NCI-H82 (cell line): ENCODE measurements at places on chromosomes 5 and 9.

DNA sequence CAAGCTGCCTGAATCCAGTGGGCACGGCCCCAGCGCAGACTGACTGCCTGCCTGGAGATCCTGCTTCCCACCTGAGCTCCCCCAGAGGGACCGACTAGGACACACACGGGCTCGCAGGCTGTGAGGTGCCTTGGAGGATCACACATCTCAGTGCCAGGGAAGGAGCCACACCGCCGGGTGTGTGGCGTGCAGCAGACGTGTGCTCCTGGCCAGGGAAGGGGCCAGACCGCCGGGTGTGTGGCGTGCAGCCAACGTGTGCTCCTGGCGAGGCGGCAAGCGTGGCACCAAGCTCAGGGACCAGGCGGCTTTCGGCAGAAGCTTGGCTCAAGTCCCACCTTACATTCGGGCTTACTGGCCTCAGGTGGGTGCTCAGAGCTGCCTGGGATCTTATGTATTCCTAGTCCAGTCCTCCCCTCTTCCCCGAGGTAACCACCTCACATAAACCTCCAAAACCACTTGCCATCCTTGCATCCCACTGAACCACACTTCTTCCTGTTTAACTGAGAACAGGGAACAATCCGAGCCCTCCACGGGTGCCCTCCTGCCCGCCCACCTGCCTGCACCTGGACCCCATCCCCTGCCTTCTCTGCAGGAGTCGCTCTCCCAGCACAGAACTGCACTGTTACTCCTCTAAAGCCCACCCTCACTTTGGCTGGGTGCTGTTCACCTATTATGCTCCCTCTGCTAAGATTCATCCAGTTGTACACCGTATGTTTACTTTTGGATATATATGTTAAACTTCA is 22.4 kb upstream of the MRNIP start:
- DNase-seq = no peak

GRCh38 chr9:27848315-27848714 is 275.0 kb upstream of the C9orf72 start:
- DNase-seq = no peak

GRCh38 chr5:166909040-166909439 is 1382.4 kb upstream of the WWC1 start:
- DNase-seq = peak; percentile 3

GRCh38 chr5:40384782-40385390 is 294.8 kb upstream of the PTGER4 start:
- DNase-seq = no peak

DNA sequence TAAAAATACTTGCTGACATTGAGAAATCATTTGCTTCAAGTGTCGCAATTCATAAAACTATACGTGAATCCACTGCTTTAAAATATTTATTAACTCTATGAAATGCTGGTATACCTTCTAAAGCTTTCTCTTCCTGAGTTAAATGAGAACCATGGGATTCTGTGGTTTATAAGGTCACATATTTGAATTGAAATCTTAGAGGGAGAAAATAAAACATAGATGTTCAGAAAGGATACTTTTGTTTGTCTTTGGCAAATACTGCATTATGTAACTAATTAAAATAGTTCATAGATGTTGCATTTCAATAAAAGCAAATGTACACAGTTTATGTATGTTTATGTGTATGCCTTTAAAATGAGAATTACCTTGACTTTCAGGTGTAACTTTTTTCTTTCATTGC is 250.1 kb downstream of the FAM170A start:
- DNase-seq = no peak

DNA sequence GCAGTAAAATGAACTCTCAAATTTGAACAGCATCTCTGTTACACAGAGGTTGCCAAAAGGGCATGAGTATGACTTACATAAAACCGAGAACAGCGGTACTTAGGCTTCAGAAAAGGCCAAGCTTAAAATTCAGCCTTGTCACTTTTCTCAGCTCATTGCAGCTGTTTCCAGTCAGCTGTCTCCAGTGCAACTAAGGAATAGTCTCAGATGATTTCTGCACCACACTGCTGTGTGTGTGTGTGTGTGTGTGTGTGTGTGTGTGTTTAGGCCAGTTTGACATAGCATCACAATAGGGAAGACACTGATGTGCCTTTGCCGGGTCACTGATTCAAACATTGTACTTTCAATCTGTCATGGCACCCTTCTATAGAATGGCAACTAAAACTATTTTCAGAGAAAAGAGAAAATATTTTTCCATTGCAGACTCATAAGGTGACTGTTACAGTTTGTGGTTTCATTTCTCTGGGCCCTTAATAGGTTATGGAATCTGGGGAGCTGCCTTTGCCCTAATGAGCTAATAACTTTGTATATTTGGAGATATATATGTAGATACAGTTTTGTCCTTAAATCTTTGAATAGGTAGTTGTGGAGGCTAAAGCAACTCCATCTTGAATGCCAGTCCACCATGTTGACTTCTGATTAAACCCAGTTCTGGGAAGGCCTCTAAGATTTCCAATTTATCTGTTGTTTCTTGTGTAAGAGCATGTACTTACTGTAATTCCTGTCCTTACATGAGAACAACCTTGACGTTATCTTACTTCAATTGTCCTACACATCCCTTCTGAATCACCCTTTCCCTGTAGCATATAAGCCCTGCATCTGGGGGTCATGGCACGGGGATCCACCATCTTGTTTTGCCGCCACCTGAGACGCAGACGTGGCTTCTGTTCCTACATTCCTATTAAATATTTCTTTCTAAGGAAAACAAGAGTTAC is 4.5 kb downstream of the LSM11 start:
- DNase-seq = no peak

DNA sequence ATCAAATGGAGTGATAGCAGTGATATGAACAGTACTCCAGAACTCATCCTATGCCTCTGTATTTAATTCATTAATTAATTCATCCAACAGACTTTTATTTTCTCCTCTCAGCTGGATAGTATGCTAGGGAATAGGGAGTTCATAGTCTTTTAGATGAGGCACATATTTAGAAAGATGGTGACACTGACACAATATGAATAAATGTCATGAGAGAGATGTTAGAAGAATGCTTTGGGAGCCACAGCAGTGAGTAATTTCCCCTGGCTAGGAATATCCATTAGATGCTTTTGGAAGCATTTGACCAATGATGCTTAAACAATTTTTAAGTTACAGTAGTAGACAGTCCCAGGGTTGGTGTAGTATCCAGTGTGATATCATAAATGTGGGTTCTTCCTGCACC is 428.7 kb upstream of the SGCD start:
- DNase-seq = no peak

DNA sequence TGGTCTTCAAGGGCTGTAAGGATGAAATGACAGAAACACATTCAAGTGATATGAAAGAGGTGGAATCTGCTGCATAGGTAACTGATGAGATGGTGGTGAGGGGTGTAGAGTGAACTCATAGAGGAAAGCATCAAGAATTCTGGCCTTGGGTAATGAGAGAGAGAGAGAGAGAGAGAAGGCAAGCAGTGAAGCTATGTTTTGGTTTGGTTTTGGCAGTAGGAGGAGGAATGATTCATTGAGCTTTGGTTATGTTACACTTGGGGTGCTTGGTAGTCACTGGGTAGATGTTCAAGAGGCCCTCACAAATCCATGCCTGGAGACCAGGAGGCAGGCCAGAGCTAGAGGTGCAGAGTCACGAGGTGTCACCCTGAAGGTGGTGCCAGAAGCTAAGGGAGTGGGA is 89.5 kb downstream of the EGFLAM start:
- DNase-seq = no peak

GRCh38 chr9:124559871-124560270 is 52.7 kb upstream of the NR5A1 start:
- DNase-seq = no peak

DNA sequence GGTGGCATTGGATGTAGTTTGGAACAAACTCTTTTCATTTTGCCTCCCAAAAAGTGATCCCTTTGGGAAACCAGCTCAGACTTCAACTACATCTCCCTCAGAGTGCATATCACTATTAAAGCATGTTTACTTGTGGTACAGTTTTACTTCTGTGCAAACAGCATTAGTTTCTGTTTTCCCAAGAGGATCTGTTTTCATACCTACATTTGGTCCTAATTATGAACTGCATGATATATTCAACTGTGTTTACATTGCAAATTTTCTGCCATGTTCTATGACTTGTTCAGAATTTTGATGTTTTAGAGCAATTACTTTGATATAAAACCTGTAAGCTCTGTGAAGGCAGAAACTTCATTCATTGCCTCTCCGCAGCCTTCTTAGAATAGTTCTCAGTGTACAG is 681.5 kb upstream of the ACO1 start:
- no peak for DNase-seq

- DNase-seq = peak; percentile 16
These were observed 75.6 kb upstream of the PCA3 start for GRCh38 chr9:76688471-76689238.

DNA sequence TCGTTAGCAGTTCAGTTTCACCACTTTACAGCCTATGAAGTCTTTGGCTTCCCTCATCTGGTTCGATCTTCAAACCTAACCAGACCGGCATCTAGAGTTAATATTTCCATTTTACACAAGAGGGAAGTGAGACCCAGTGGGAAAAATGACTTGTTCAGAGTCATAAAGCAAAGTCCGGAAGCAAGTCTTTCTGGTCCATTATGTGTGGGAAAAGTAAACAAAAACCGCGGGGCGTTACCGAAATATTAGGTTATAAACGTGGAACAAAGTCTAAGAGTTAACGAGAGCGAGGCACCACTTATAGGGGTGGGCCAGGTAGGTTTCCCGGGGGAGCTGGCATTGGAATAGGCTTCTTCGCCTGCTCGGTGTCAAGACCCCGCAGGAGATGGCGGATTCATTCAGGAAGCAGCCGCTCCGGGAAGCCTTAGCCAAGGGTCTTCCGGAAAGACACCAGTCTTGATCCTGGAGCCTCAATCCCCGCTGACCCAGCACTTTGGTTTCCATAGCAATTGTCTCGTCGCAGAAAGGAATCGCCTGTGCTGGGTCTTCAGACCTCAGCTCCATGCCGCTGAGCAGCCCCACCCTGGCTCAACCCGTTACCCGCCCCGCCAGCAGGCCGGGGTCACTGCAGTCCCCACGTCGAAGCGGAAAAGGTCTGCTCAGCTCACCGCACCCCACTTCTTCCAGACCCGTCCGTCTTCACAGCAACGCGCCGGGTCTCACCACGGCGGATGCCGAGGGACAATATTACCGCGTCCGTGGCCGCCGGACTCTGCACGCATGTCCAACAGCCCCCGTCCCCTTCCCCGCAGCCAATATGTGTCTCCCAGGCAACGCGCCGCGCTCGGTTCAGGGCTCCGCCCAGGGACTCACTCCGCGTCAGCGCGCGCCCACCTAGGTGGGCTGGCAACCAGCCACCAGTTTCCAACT is at the start of gene C5orf52:
Gene C5orf52, plus strand, starts transcription at position 872 of the 930 bp plus-strand sequence. CDS start 82 bp downstream, outside the sequence.
- no peak for DNase-seq

- no peak for DNase-seq
These were observed 26.6 kb downstream of the DRD1 start for GRCh38 chr5:175417384-175417783.

GRCh38 chr5:141369994-141370848 is at the start of gene PCDHGB3:
Gene PCDHGB3, plus strand, starts transcription at chr5:141370242. Its CDS starts 153 bp downstream, at chr5:141370395.
- DNase-seq = peak; percentile 0
